ENCODE measurements at places on chromosomes 5 and 9.
A peak's percentile ranks its signal among the peaks of the same experiment; 100 is the strongest.

DNA sequence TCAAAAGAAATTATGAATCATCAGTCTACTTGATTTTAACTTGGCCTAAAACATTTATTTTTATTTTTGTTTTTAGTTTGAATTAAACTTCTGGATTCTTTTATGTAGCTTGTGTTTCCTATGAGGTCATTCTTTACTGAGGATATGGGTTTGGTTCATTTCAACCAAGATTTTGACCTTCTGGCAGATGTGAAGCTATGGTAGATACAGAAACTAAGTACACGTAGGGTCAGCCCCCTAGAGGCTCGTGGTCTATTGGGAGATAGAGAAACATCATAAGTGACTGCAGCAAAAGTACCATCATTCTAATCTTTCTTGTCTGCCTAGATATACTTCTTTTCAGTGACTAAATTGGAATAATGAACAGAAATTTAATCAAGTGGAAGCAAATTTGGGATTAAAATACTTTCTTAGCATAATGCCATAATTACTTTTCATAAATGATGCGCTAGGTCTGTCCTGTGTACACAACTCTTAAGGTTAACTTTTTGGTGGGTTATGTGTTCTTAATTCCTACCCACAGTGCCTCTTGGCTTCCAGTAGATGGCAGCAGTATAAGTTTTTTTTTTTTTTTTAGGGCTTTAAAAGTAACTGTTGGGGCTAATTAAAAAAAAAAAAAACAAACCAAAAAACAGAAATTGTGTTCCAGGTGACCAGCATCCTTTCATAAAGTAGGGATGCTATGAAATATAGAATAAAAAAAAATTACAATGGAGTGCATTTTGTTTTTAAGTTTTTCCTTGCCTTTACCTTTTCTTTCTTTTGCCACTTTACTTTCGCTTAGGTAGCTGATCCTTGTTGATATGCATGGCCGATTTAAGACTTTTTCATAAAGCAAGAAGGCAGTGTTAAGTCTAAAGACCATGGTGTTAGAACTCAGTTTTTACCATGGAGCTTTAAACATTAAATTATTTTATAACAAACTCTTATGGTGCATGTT is 49.9 kb downstream of the LRRTM2 start:
- peak; percentile 18 for DNase-seq

- DNase-seq = no peak
These were observed 37.0 kb upstream of the VDAC1 start for GRCh38 chr5:134041570-134042411.

GRCh38 chr5:180782748-180783147 is 19.9 kb downstream of the MGAT1 start:
- DNase-seq = no peak

GRCh38 chr9:69674716-69675438 is 2.7 kb upstream of the APBA1 start:
- peak; percentile 80 for DNase-seq

GRCh38 chr9:110536822-110537221 is 42.7 kb downstream of the SVEP1 start:
- peak; percentile 84 for DNase-seq

DNA sequence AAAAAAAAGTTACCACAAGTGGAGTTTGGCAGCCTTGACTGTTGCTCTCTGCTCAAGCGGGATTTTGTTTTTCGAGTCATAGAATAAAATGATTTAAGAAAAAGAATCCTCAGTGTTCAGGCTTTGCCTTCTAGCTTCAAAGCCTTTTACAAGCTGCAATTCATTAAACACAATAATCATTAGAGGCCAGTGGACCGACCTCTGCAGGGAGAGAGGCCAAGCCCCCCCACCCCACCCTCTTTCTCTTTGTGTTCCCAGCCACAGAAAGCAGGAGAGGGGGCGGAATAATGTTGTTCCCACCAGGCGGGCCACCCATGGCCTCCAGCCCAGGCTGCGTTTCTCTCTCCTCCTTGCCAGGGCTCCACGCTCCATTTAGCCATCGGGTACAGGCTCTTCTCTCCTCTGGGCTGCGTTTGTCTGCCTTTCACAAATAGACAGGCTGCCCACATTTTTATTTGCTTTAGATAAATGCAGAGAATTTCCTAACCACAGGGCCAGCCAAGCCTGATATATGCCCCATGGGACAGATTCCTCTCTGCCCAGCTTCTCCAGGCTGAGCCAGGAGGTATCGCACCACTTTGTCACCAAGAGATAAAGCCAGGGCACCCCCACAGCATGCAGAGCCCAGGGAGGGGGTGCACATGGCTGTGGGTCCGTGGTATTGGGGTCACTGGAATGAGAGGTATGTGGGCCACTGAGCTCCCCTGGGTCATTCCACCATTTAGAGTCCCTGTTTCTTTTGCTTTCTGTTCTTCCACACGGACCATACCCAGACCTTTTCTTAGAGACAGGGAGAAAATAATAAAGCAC is 318.8 kb downstream of the PIK3R1 start:
- peak; percentile 31 for DNase-seq

- DNase-seq = no peak
These were observed 168.9 kb downstream of the ERCC6L2 start for GRCh38 chr9:96044401-96044800.

DNA sequence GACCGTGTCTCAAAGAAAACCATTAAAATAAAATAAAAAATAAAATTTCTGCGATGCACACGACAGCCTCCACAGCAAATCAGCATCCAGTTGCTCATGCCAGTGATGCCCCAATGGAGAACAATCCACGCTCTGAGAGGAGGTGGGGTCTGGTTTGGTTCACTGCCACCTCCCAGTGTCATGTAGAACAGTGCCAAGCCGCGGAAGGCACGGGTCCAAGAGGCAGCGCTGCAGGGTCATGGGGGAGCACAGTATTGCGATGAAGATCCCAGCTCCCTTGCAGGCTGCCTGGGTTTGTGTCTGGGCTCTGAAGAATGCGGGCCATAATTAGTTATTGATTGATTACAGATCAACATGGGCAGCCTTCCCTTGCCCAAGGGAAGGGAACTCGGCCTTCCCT is 6.1 kb upstream of the CACFD1 start:
- no peak for DNase-seq

GRCh38 chr5:180370861-180371641 is 17.9 kb upstream of the GFPT2 start:
- no peak for DNase-seq

DNA sequence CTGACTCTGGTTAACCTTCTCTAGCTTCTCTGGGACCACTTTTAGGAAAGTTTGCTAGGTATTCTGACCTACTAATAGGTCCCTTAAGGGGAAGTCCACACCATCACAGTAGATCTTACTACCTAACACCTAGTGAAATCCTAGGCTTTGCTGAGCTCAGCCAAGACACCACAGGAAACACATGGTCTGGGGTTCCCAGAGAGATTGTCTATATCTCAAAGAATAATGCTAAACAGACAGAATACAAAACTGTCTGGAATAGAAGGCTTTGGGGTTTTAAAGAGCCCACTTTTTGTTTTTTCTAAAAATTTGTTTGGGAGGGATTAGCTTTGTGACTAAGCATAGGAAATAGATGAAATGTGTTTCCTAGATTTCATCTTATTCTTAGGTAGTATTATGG is 395.1 kb downstream of the ARHGEF28 start:
- DNase-seq = no peak

GRCh38 chr5:157540707-157541446 is 34.7 kb downstream of the ADAM19 start:
- DNase-seq = peak; percentile 72

GRCh38 chr5:145787507-145787906 is 47.6 kb downstream of the PRELID2 start:
- no peak for DNase-seq

DNA sequence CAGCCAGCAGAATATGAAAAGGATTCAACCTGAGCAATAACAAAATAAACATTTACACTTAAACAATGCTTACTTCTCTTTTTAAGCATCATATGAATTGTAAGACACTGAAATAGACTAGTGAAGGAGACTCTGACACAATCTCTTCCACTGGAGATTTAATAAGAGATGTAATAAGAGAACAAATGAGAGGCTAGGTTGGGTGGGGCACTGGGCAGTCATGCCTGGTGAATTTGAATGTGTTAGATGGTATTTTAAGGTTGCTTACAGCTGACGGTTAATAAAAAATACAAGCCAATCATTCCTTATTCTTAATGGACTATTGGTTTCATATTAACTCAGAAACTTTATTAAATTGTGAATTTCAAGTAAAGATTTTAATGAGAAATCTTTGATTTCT is 105.9 kb upstream of the TARS1 start:
- no peak for DNase-seq

DNA sequence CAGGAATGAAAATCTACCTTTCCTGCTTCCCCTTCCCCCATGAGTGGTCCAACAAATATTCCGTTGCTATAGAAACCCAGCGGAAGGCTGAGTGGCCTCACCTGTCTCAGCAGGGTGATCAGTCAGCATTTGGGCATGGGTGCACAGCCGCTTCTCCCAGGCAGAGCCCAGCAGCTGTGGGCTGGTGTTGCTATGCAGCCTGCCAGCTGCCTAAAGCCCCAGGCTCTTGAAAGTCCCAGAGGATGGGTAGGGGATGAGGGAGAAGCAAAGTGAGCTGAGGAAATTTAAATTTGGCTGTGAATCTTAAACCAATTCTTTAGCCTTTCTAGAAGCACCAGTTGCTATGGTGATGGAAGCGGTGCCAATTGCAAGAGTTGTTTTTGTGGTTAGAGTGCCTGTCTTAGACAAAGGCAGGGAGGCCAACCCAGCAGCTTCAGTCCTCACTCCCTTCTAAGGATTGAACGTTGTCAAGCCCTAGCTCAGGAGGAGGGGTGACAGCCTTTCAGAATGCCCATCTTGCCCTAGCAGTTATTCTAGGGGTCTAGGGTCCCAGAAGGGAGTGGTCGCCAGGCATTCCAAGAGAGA is 151.5 kb upstream of the PITX1 start:
- DNase-seq = no peak

- DNase-seq = no peak
These were observed 2.6 kb downstream of the RNF44 start for GRCh38 chr5:176534640-176535039.

Data from EL (cell line).